ENCODE measurements at places on chromosomes 6 and 20. TPM values are rescaled to one million over a fixed set of nuclear protein-coding genes. Genes with fewer than 3 reads are reported as not detected.

DNA sequence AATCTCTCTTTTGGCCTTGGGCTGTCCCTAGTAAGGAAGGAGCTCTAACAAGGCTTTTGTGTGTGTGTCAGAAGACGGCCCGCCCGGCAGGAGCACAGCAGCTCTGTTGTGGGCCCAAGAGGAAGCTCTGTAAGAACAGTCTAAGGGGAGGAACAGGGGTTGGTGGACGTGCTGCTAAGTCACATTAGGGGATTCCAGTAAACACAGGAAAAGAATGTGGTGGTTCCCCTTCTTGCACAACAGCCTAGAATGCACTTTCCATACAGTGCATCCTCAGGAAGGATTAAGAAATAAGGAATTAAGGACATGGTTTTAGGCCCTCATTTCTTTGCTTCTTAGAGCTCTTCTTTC lies 114.5 kb downstream of the RNF144B start:
- DNase-seq = no peak

DNA sequence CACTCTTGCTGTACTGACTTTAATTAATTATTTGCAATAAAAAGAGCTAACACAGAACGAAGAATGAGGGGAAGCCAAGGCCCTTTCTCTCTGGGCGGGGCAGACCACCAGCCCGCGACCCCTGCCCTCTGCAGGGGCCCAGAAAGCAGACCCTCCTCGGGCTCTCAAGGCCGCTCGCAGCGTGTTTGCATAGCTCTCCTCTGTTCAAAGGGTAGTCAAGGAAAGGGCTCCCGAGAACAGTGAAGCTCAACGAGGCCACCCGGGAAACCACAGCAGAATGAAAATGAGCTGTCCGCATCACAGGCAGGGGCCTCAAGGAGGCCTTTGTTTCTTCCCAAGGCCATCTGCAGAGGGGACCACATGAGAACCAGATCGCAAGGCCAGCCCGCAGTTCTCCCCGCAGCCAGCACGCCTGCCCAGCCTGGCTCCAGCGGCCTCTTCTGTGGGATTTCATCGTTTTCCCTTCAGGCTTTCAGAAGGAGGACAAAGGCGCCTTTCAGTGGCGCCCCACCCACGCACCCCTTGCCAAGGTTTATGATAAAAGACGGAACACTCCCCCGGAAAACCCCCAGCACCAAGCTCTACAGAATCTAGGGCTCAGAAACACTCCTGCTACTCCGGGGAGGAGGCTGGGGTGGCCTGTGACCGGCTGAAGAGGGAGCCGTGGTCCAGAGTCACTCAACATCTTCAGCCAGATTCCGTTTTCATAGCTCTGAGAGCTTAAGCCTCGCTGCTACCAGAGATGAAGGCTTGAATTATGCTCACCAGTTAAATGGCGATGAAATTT lies 25.3 kb downstream of the ACSS1 start:
- DNase-seq = no peak

GRCh38 chr6:166460473-166461437 lies 78.0 kb upstream of the MPC1 start:
- no peak for DNase-seq

DNA sequence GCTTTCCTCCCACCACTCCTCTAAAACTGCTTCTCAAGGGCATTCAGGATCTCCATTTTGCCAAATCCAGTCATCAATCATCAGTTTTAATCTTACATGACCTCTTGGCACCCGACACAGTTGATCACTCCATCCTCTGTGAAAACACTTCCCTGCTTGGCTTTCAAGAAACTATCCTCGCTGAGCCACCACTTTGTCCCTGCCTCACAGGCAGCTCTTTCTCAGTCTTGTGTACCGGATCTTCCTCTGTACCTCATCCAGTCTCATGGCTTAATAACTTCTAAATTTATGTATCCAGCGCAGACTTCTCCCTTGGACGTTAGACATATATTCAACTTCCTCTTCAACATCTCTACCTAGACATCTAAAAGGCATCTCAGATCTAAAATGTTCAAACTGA lies 89.9 kb downstream of the BTBD9 start:
- DNase-seq = no peak

GRCh38 chr20:23605867-23606651 lies at the start of gene CST9:
TSS of gene CST9 (minus strand) at chr20:23605917. CDS start at chr20:23605864, 53 bp downstream.
- no peak for DNase-seq

- DNase-seq = no peak
These were observed 14.0 kb downstream of the STK38 start for GRCh38 chr6:36533321-36533720.

DNA sequence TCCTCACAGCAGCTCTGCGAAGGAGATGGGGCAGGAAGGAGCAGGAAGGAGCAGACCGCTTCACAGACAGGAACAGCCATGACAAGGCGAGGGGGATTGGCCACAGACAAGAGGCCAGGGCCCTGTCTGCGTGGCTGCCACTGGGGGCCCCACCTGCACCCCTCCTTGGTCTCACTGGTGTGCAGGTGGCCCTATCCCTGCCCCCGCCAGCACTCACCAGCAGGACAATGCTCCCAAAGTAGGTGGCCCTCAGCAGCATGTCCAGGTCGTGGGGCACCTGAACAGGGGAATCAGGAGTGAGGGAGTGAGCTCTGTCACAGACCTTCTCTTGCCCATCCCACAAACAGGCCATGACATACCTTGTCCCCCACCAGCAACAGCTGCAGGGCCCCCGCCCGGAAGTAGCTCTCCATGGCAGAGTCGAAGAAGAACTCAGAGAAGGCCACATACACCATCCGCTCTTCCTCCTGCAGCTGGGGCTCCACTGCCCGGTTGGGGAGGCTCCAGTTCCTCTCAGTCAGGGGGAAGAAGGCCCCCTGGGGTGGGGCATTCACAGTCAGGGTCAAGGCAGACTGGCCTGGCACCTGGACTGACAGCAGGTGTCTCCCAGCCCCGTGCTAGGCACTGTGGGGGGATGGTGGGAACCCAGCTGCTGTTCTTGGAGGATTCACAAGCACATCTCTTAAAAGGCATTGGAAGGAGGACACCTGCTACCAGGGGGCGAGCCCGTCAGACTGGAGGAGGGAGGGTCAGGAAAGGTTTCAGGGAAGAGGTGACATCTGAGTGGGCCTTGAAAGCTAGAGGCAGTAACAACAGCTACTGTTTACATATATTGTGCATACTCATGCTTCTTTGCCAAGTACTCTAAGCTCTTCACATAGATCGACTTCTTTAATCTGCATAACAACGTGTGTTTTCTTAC lies 7.1 kb downstream of the PLTP start:
- DNase-seq = no peak

GRCh38 chr20:1674361-1674760 lies 16.8 kb upstream of the SIRPG start:
- no peak for DNase-seq

GRCh38 chr6:109579361-109579760 lies 96.3 kb upstream of the ZBTB24 start:
- no peak for DNase-seq

DNA sequence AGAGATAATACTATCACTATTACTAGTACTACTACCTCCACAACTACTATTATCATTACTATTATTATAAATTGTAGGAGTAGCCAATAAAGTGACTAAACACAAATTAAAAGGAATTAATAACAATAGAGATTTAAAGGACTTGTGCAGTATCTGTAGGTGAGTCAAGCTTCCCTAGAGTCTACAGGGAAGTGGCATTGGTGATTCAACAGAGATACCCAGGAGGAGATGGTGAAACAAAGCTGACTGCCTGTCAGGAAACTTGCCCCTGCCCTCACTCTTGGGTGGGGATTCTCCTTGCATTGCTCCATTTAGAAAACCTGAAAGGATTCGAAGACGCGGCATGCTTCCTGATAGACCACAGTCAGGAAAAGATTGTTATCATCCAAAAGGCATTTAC lies 23.3 kb upstream of the BCLAF1 start:
- DNase-seq = no peak

Gene ENPP3
- 0.98 TPM for total RNA-seq

DNA sequence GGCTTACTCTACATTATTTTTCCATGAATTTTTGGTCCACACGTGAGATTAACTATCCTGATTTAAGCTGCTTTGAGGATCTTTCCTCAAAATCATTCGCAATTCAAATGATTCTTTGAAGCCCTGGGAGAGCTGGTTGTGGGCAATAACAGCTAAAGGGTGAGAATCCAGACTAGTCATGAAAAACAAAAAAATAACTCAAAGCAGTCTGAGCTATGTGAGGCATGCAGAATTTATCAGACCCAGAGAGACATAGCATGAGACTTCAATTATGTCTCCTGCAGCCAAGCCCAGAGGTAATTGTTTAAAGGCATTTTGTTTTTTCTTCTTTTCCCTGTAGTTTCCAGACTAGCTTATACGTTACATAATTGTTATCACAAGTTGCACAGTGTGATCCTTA lies 517.3 kb upstream of the PTCHD4 start:
- no peak for DNase-seq

GRCh38 chr6:100479179-100480035 lies 14.7 kb upstream of the SIM1 start:
- no peak for DNase-seq

GRCh38 chr20:48845721-48846306 lies 18.0 kb upstream of the PREX1 start:
- DNase-seq = no peak

GRCh38 chr6:34979218-34979617 lies 90.2 kb downstream of the ANKS1A start:
- DNase-seq = no peak

- DNase-seq = no peak
These were observed 19.1 kb downstream of the TRIM38 start for GRCh38 chr6:25981568-25982263.

Gene GHRH
- total RNA-seq = not detected

DNA sequence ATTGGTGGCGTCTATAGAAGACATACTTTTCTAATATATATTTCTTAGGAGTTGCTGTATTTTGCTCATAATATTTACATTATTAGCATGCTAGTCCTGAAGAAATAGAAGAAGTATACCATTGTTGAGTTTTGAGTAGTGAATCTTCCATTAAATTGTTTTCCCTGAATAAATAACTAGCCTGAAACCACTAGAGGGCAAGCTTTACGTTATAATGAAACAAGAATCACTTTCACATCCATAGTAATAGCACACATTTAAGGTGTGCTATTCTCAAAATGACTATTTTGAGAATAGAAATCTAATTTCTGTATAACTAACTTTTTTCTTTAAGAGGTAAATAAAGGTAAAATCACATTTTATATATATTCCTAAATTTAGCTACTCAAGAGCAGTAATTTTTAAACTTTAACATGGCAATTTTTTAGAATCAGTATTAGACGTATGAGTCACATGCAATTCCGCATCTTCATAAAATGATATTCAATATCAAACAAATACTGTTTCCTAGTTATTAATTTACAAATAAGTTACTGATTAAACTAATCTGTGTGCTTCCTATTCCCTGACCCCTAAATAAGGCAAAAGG lies 213.2 kb upstream of the MANEA start:
- DNase-seq = no peak

GRCh38 chr6:15158821-15159619 lies 86.8 kb upstream of the JARID2 start:
- DNase-seq = no peak

Gene ENPP4
- 13.8 TPM for total RNA-seq

GRCh38 chr6:52103623-52104022 lies 16.2 kb upstream of the PKHD1 start:
- DNase-seq = no peak

Gene OR2W1
- not detected for total RNA-seq

GRCh38 chr20:62047666-62048345 lies 17.9 kb downstream of the TAF4 start:
- no peak for DNase-seq

DNA sequence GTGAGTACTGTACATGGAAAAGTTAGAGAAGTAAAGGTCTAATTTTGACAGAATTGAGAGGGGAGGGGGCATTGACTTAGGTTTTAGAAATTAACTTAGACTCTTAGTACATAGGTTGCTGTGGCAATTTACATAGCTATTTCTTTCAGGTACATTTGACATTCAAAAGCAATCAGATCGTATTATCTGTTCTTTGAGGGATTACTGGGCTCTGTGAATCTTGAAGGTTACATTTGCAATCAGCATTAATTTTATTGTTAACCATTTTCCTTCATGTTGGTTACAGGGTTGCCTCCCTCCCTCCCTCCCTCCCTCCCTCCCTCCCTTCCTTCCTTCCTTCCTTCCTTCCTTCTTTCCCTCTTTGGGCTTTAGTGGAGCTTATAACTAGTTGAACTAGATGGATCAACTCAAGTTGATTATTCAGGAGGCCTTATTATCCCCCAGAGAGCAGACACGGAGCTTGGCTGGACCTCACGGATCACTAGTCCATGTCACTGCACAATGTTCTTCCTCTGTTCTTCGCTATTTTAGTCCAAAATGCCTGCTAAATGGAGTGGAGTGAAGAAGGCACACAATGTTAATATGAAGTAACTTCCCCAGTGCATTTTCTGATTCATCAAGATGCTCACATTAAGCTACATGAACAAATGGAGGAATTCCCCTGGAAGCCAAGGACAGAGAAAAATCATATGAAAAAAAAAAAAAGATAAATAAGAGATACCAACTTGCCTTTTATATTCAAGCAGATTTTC lies 87.8 kb downstream of the PLCB4 start:
- DNase-seq = no peak

Gene EBF4
- 22.0 TPM for total RNA-seq

DNA sequence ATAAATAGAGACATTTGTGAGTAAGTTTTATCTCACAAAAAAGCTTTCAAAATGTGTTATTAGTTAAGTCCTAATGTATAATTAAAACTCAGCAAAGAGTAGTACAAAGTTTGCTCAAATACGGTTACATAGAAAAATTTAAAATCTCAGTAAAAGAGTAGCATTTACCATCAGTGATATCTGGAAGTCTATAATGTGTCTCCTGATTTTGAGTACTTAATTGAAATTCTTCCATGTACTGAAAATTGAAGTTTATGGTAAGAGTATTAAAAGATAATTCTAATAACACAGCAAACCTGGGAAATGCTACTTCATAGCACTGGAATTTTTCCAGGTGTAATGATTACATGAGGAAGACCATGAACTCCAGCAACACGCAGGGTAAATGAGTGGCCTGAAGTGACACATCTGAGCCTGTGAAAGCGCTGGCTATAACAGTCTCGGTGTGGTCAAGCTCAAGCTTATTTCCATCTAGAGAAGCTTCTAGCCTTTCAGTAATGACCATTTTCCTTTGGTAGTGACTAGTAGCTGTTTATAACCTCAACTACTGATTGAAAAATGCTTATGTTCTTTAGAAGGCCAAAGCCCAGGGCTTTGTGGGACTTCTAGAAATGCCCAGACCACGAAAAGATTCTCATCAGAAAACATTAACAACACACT lies 203.2 kb downstream of the ISM1 start:
- no peak for DNase-seq

DNA sequence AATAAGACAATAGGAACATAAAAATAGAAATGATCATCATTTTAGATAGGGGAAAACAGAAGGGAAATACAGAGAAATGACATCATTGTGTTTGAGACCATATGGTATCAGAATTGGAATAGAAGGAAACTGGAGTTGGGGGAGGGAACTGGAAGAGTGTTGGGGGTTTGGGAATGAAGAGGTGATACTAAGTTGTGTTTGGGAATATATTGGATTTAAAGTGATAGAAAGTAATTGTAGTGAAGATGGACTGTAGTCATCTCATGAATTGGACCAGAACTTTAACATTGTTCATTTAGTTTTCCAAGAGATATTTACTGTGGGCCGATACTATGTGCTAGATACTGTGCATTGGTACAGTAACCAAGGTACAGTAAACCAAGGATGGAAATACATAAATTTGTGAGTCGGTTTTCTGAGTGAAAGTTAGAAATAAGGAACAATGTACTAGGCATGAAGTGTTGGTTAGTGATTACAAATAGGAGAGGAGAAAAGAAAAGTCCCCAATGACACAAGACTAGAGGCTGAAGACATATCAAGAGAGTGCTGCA lies 32.3 kb downstream of the KCNQ5 start:
- DNase-seq = no peak
